Fibroblast of skin of left biceps (primary cell): ENCODE measurements at places on chromosomes 5 and 9.

DNA sequence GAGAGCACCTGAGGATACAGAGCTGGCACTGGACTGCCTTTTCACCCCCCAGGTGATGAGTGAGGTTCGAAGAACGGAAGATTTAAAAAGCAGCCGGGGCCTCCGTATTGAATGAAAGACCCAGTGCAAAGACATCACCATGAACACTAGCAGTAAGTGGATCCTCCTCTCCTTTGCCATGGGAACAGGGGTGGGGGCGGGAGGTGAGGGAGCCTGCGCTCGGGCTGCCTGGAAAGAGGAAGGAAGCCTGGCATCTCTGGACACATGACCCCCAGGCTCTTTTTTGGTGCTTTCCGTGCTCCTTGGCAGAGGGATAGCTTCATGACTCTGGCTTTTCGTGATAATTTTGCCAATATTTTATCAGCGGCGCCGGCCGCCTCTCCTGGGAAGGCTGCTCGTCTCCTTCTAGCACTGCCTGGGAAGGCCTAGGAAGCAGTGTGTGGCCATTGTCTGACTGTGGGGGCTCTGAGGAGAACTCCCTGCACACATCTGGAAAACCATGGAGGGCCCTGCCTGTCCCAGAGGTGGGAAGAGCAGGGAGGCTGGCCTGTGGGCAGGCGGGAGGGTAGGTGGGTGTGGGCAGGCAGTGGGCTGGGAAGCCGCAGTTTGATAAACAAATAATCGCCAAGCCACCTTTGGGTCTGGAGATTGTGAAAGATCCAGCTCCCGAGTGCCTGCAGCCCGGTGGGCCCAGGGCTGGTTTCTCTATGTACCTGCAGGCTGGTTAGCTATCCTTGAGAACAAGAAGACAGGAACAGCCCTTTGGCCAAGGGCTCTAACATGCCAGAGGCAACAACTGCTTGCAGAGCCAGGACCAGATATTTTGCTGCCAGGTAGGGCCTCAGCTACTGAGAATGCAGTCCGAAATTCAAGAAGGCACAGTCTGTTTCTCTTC lies 911 bp downstream of the ABLIM3 start:
- DNase-seq: no peak

DNA sequence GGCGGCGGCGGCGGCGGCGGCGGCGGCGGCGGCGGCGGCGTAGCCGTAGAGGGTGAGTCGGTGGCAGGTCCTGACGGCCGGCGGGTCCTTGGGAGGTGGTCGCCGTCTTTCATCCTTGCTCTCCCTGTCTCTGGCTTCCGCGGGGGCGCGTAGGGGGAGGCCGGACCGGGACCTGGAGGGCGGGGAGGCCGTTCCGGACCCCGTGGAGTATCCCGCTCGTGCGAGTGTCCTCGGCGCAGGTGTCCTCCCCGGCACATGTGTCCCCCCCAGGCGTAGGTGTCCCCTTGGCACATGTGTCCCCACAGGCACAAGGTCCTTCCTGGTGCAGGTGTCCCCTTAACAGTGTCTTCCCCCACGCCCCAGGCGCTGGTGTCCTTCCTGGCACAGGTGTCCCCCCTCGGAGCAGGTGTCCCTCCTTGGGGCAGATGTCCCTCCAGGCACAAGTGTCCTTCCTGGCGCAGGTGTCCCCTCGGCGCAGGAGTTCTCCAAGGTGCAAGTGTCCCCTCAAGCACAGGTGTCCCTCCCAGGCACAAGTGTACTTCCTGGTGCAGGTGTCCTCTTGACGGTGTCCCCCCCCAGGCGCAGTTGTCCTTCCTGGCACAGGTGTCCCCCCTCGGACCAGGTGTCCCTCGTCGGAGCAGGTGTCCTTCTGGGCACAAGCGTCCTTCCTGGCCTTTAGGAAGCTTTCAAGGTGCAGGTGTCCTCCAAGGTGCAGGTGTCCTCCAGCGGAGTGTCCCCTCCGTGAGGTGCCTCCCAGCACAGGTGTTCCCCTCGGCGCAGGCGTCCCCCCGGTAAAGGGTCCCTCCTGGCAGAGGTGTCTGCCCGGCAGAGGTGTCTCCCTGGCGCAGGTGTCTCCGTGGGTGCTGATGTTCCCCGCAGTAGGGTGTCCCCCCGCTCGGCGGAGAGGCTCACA lies 519 bp downstream of the EXOC3 start:
- DNase-seq: no peak

- no peak for DNase-seq
Observed at GRCh38 chr5:114325541-114325940, 36.3 kb upstream of the KCNN2 start.

DNA sequence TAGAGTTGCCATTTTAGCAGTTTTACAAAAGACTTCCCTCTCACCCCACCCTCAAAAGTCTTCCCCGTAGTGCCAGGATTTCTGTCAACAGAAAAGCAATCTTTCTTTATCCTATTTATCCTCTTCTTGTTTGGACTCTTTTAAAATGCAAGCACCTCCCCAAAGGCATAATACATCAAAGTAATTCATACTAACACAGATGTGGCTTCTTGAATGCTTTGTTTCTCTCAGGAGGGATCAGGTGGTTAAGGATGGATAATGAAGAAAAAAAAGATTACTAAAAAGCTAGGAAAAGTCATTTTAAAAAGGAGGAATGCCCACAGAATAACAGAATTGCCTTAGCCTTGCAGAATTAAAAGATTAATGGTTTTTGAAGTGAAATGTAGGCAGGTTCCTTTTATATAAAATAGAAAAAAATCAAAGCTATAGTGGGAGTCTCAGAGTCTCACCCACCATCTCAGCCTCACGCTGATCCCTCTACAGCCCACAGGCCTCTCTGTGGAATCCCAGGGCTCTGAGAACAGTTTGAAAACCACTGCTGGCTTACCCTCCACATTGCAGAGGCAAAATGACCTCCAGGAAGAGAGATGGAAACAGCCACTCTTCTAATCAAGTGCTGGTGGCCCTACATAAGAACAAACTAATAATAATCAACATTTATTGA lies 102.2 kb downstream of the GCNT1 start:
- DNase-seq: no peak

GRCh38 chr9:109391176-109391575 lies 70.3 kb upstream of the EPB41L4B start:
- no peak for DNase-seq

- DNase-seq: no peak
Observed at GRCh38 chr5:169627551-169627950, 9.5 kb upstream of the DOCK2 start.

DNA sequence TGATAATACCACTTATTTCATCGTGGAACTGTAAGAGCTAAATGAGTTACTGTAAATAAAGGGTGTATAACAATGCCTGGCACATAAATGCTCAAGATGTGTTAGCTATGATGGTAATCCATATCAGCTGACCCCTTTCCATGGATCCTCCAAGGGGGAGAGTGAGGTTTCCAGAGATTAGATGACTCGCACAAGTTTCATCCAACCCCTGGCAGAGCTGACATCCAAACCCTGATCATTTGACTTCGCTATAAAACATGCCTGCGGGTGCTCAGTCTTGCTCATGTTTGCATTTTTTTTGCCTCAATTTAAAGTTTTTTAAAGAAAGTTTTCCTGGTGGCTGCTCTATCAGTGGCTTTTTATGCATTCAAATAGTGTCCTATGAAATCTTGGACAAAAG lies 145.7 kb upstream of the SMIM23 start:
- DNase-seq: no peak

DNA sequence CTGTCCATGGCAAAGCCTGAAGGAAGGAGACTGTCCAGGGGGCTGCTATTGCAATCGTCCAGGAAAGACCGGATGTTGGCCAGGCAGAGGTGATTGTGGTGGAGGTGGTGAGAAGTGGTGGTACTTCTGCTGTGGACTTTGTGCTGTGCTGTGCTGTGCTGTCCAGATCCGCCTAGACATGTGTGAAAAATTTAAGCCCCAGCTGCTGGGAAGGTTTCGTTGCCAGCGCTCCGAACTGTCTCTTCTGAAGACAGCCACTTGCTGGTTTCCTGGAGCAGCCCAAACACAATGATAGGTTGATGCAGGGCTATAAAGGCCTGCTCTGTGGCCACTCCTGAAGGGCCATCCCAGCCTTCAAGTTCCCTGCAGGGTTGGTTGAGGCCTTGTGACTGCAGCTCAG lies 223.0 kb upstream of the MPDZ start:
- DNase-seq: no peak

DNA sequence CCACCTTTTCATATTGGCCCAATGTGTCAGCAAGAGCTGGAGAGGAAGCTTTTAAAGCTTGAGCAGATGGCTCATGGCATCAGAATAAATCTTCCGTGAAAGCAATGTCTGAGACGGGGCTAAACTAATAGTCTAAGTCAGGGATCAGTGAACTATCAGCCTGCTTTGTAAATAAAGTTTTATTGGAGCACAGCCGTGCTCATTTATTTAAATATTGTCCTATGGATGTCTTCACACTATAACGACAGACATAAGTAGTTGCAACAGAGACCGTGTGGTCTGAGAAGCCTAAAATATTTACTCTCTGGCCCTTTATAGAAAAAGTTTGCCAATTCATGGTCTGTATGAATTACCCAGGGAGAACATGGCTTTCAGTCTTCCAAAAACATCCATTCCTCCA lies 85.6 kb upstream of the SLC44A1 start:
- no peak for DNase-seq

DNA sequence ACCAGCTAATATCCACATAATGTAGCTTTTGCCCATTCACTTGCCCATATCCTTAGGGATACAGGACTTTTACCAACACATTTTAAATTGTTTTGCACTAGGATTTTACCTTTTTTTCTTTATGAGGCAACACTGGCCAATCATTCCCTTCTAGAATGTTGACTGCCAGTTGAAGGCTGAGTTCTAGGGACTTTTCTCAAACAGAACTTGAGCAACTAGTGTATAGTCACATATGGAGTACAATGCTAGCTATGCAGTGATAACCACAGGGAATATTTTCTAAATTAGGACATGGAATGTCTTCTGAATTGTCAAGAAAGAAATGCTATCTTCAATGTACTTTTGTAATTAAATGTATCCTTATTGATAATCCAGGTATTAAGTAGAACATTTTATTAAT lies 133.6 kb downstream of the OXCT1 start:
- DNase-seq: peak; percentile 9

DNA sequence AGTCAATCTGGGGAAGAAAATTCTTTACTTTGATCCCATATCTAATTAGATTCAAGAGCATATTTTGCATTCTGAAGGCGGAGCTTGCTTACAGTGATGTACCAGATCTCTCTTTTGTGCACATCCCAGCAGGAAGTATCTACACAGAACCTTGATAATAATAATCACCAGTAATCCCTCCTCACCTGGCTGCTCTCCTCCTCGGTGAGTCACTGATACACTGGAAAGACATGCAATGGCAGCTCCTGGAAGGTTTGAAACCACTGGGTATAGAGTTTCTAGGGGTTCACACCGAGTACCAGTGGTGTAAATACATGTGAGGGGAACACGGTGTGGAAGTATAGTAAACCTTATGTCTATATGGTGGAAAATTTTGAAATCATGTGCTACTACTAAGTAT lies 205.5 kb upstream of the TARS1 start:
- no peak for DNase-seq

GRCh38 chr5:65355301-65355700 lies 126.4 kb downstream of the ADAMTS6 start:
- no peak for DNase-seq

DNA sequence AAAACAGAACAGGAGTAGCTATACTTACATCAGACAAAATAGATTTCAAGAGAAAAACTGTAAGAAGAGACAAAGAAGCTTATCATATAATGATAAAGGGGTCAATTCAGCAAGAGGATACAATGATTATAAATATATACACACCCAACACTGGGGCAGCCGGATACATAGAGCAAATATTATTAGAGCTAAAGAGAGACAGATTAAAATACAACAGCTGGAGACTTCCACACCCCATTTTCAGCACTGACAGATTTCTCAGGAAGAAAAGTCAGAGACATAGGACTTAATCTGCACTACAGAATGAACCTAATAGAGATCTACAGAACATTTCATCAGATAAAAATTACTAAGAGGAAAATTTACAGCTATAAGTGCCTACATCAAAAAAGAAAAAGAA lies 35.7 kb downstream of the OXCT1 start:
- no peak for DNase-seq

DNA sequence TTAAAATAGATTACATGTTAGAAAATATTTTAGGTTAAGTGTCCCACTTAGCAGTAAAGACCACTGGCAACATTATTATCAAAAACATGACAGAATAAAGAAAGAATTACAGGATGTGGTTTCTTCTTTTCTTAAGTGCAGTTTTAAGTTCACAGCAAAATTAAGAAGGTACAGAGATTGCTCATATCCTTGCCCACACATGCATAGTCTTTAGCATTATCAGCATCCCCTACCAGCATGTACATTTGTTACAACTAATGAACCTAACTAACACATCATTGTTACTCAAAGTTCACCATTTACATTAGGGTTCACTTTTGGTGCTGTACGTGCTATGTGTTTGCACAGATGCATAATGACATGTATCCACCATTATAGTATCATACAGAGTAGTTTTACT lies 837.7 kb upstream of the CDH9 start:
- no peak for DNase-seq

DNA sequence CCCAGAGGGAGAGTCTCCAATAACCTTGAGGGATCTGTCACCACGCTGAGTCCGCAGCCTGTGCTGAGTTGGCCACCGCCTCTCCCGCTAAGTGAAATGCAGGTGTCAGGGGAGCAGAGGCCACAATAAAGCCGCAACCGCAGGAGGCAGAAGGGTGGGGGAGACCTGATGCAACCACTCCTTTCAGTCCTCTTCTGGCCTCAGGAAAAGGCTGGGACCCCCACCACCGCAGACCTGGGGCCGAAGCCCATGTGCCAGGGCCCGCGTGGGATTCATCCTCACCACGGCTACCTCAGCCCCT lies 576 bp downstream of the MAP1B start:
- no peak for DNase-seq

- DNase-seq: no peak
Observed at GRCh38 chr9:127540664-127541041, 71.4 kb upstream of the STXBP1 start.

- DNase-seq: no peak
Observed at GRCh38 chr9:18056993-18057369, 417.0 kb upstream of the ADAMTSL1 start.

GRCh38 chr5:127074466-127074865 lies 1.2 kb upstream of the C5orf63 start:
- no peak for DNase-seq

- no peak for DNase-seq
Observed at GRCh38 chr9:76459694-76460635, 983 bp downstream of the GCNT1 start.

DNA sequence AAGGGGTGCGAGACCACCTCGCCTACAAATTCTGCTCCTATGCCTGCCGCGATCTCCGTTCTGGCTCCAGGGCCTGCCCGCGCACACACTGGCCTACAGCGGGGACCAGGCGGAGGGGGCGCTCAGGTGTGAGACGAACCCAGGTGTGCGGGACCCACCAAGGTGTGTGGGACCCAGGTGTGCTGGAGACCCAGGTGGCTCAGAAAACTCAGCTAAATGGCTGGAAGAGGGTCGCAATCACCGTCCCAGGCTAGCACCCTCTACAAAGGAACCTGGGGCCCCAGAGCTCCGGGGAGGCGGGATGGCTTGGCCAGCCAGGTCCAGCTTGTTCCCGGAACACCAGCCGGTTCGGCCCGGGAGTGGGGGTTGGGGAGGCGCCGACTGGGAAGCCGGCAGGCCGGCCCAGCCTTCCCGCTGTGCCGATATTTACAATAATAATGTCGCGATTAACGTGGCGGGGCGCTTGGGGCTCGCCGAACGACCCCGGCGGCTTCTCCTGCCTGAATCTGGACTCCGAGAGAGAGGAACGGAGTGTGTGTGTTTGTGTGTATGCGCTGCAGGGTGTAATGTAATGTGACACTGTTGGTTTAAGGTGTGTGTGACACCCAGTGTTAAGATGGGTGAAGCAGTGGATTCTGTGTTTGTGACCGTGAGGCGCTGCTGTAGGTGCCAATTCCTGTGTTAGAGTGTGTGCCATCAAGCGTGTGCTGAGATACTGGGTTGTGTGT lies 1.4 kb downstream of the PCDH1 start:
- no peak for DNase-seq

GRCh38 chr5:53917095-53917494 lies 356.7 kb downstream of the NDUFS4 start:
- peak; percentile 66 for DNase-seq
